Tibial artery (tissue), 4 donors: ENCODE measurements at places on chromosomes 2 and 18.

- DNase-seq = no peak
Measured at GRCh38 chr2:133972297-133972696, 281.6 kb upstream of the MGAT5 start.

GRCh38 chr2:10447300-10447894 lies 730 bp downstream of the ODC1 start:
- DNase-seq = no peak

DNA sequence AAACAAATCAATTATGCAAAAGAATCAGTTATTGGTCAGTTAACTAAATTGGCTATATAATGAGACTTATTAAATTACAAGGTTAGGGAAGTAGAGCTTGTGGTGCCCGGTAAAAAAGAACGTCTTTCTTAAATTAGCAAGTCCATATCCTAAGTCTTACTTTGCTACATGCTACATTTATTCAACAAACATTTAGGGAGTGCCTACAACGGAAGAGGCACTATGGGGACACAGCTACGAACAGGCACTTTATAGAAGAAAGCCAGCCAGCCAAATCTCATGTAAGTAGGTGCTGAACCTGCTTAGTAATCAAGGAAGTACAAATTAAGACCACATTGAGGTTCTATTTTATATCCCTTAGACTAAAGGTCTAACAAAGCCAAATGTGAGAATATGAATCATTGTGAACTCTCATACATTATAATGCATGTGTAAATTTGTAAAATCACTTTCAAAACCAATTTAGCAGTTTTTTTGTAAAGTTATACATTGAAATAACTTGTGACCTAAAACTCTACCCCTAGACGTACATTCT lies 59.9 kb downstream of the PDK1 start:
- no peak for DNase-seq

GRCh38 chr2:68292108-68292710 lies 27.5 kb downstream of the CNRIP1 start:
- DNase-seq = no peak

- no peak for DNase-seq
Measured at GRCh38 chr2:191148281-191148680, 2.5 kb downstream of the STAT4 start.

GRCh38 chr18:56678836-56679565 lies 27.8 kb downstream of the WDR7 start:
- no peak for DNase-seq

DNA sequence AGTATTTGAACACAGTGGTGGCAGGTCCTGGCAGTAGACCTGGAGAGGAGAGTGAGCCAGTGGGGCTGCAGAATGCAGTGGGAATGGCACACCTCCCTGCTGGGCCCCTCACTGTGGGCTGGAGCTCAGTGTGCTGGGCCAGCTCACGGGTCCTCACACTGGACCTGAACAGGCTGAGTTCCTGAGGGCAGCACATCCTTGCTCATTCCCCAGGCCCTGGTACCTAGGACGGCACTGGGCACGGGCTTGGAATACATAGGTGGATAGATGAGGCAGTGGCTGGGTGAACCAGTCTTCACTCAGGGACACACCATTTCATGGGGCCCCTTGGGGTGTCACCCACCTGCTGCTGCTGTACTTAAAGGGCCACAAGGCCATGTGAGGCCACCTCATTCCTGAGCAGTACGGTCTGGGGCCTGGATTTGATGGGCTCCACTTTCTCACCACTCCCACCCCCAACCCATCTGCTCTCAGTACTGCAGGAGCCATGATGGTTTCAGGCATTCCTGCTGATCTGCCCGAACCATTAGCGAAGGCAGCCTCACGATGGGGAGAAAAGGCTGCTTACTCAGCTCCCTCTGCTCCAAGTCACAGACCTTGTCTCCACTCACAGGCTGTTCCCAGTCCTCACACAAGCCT lies 4.2 kb downstream of the TMEM177 start:
- peak; percentile 54 for DNase-seq

DNA sequence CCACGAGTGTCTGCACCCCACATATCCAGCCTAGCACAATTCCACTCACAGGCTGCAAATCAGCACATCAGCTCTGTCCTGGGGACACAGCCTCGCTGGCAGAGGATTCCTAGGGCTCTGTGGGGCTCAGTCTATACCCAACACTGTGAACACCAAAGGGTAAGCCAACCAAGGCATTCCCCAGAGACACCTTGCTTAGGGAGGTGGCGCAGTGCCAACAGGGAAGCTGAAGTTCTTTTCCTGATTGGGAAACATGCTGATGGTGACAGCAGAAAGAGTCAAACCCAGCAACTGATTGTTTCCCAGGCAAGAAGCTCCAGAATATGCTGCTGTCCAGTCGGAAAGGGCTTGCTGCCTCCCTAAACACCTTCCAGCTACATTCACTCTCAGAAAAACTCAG lies 55.8 kb downstream of the TTC32 start:
- no peak for DNase-seq

DNA sequence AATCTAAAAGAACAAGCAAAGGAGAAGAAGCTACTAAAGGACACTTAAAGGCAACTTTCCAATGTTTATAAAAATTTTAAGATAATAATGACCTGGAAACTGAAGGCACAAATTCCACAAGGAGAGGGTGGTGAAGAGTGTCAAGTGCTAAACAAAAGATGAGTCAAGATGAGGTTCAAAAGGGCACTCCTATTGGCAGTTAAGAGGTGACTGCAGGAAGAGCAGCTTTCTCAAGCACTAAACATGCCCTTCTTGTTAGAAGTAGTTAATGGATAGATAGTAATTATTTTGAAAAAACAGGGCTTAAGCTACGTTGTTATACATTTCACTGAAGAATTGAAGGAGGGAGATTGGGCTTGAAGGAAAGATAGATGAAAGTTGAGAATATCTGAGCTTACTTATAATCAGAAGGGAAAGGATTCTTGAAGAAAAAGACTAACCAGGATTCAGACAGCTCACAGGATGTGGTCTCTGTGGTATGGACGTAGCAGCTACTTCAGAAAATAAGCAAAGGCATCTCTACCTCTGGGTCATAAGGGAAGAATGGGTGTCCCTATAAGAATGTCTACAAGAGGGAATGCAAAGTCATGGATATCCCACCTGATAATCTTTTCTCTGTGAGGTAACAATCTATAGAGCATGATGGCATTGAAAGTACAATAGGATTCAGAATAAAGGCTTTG lies 454.7 kb upstream of the SLC39A10 start:
- no peak for DNase-seq

- DNase-seq = no peak
Measured at GRCh38 chr18:37987901-37988300, 422.3 kb upstream of the CELF4 start.

DNA sequence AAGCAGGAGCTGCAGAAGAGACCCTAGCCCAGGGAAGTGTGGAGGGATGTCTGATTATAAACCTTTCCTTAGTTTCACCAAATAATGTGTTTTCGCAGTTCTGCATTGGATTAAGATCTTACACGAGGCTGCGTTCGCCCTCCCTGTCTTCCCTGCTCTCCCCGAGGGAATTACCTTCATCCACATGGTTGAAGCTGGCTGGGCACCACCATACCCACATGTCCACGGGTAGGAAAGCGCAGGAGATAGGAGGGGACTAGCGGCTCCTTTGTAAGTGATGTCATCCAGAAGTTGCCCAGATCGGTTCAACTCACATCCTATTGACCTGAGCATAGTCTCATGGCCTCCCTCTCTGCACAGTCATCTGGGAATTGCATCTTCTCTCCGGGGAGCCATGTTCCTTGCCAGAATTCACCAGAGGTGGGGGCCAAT lies 1.1 kb downstream of the TTL start:
- DNase-seq = no peak

DNA sequence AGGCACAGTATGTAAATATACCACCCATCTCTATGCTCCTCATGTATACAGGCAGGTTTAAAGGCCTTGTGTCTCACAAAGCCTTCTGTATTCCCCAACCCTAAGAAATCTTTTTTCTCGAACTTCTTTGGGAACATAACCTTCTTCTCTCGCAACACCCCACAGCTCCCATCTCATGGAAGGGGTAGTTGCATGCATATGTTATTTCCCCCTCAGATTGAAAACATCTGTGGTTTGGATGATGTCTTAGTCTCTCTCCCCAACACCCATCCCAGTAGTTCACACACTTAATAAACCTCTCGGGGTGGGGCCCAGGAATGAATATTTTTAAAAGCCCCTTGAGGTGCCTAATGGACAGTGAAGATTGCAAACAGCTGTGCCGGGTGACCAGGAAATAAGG lies 21.0 kb upstream of the HDAC4 start:
- no peak for DNase-seq

GRCh38 chr2:63124850-63125249 lies 74.2 kb downstream of the OTX1 start:
- no peak for DNase-seq

DNA sequence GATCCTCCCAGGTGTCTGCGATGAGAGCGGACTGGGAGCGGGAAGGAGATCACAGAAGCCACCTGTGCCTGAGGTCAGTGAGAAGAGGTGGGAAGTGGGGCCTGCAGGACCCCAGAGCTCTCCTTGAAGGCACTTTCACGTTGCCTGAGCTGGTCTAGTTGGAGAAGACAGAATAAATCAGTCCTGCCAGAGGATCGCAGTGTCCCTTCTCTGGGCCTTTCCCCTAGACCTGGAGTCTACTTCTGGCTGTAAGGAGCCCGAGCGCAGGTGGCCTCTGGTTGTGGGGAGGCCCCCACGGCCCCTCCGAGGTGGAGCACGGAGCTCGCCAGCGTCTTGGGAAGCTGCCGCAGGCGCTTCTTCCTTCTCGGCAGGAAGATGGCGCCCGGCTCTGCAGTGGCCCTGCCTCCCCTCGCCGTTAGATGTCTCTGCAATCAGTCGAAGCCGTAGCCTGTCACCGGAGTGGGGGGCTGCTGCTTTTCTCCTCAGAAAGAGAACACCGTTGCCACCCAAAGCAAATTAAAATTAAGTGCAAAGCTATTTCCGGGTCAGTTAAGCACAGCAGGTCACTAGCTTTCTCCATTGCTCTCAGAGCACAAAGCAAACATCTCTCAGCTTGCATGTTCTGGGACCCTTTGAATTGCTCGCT lies 212.0 kb upstream of the MYT1L start:
- no peak for DNase-seq

GRCh38 chr2:23711979-23712755 lies 214.8 kb downstream of the ATAD2B start:
- DNase-seq = peak; percentile 61

GRCh38 chr18:58038063-58038462 lies 6.0 kb upstream of the NEDD4L start:
- DNase-seq = no peak

- DNase-seq = peak; percentile 44
Measured at GRCh38 chr2:70691497-70692140, 76.4 kb downstream of the ADD2 start.

- no peak for DNase-seq
Measured at GRCh38 chr2:151028691-151029176, 232.9 kb downstream of the RBM43 start.

DNA sequence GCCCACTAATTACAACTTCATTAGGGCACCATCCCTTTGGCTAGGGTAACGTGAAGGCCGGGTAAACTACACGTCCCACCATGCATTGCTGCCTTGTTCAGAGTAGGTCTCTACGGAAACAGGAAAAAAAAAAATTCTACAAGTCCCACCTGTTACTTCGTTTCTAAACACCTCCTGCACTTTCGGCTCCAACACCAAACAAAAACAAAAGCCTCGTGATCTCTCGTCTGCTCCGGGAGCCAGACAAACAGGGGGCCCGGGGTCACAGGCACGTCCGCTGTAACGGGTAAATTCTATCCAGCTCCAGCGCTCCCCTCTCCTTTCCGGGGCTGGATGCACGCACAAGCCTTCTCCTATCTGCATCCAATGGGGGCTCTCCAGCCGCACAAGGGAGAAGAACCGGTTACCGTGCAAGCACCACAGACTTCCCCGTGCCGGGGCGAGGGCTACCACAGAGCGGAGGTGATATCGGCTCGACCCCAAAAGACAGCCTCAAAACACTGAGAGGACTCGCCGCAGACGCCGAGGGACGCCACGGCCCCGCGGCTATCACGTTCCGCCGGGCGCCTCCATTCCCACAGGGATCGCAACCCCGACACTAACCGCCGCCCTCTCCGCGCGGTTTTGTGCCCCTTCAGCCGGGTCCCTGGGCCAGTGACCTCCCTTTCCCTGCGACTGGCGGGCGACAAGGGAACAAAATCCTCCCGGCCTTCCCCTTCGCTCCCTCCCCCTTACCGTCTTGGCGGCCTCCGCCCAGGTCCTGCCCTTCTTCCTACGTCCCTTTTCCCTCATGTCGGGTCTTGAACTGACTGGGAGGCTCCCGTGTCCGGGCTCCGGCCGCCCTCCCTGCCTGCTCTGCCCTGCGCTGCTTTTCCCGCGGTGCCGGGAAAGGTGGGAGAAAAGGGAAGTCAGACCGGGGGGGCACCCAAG lies 591 bp downstream of the ASXL2 start:
- DNase-seq = peak; percentile 70

DNA sequence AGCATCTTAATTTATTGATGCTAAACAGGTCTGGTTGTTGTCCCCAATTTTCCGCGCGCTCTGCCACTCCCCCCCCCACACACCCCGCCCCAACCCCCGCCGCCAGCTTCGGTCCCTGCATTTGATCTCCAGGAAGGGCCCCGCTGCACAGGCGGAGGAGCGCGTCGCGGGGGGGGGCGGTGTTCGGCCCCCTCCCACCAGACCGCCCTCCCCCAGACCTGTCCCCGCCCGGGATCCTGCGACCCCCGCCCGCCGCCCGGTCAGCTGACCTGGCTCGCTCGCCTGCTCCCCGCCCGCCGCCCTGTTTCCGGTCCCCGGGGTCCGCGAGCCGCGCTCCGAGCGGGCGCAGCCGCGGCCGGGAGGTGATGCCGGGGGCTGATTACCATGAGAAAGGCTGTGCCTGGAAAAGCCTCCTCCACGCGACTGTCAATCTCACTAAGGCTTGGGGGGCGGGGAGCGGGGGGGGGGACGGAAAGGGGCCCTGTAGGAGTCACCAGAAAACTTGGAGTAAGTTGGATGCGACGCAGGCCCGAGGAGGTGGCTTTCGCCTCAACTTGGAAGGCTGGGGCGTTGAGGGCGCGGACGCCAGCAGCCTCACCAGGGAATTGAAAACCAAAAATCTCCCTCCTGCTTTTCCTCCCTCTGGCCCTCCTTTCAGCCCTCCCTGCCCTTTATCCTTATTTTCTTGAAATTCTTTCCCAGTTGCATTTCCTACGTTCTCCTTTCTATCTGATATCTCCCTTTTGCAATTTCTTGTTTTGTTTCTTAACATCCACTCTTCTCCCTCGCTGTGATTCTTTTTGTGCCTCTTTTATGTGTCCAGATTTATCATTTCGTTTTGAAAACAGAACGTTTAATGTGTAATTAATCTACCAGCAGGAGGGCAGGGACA lies 4.4 kb upstream of the ZEB2 start:
- DNase-seq = peak; percentile 86
